ENCODE measurements at places on chromosomes 3 and 15. TPM values are rescaled to one million over a fixed set of nuclear protein-coding genes. Genes with fewer than 3 reads are reported as not detected.

ST8SIA2 gene
- total RNA-seq, result 0.57 TPM

MESP2 gene
- total RNA-seq, result not detected

NOX5 gene
- under 0.01 TPM for total RNA-seq

DNA sequence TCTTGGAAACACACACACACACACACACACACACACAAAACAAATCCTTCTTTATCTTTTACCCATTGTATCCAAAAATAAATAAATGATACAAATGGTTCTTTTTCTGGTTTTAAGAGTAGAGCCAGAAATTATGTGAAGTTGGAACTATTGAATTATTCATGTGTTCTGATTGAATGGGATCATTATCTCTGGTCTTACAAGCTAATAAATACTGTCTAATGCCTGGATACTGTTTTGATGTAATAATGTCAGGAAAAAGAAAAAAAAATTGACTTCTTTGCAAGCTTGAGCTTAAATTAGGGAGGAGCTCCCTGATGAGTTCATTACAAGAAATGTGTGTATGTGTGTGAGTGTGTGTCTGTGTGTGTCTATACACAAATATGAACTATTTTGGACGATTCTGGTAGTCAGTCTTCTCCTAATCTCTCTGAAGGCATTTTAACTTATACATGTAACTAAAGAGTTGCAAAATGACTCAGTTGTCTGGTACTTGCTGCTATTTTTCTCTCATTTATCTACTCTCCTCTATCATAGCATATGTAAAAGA lies 507.2 kb upstream of the AGTR1 start:
- no peaks in the 10 kb centered on the region for H3K4me1 ChIP-seq
- no peak overlapping the region for H3K4me3 ChIP-seq
- H3K27ac ChIP-seq, result no peak overlapping the region
- H3K36me3 ChIP-seq, result no peaks in the 10 kb centered on the region

DNA sequence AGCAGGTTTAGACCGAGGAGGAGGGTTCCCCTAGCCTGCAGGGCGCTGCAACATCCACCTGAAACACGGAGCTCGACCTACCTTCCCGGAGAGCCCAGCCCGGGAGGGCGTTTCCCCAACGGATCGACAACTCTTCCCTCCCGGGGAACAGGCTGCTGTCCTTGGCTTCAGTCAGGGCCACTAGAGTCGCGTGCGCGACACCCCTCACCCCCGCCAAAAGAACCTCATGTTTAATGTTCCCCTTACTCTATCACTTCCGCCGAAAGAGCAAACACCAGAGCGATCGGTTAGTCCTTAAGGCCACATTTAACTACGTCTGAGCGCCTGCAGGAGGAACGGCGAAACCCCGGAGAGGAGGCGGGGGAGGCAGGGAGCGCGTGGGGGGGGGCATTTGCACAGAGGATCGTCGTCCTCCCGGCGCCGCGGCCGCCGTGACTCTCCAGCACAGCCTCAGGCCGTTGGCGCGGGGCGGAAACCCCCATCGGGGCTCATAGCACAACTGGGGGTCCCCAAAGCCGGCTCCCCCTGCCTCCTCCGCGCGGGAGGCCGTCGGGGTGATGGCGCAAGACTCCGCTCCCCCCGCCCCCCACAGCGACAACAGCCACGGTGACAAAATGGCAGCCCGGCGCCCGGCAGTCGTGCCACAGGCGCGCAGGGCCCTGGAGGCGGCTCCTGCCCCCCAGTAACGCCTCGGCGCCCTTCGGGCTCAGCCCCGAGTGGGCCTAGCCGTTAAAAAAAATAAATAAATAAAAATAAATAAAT lies 3.2 kb downstream of the ANP32A start:
- H3K4me1 ChIP-seq, result peaks cover 39% of the 10 kb centered on the region
- H3K27me3 ChIP-seq, result no peaks in the 10 kb centered on the region
- no peak for DNase-seq
- H3K4me3 ChIP-seq, result peak overlapping the region; percentile 74
- H3K36me3 ChIP-seq, result no peaks in the 10 kb centered on the region

DNA sequence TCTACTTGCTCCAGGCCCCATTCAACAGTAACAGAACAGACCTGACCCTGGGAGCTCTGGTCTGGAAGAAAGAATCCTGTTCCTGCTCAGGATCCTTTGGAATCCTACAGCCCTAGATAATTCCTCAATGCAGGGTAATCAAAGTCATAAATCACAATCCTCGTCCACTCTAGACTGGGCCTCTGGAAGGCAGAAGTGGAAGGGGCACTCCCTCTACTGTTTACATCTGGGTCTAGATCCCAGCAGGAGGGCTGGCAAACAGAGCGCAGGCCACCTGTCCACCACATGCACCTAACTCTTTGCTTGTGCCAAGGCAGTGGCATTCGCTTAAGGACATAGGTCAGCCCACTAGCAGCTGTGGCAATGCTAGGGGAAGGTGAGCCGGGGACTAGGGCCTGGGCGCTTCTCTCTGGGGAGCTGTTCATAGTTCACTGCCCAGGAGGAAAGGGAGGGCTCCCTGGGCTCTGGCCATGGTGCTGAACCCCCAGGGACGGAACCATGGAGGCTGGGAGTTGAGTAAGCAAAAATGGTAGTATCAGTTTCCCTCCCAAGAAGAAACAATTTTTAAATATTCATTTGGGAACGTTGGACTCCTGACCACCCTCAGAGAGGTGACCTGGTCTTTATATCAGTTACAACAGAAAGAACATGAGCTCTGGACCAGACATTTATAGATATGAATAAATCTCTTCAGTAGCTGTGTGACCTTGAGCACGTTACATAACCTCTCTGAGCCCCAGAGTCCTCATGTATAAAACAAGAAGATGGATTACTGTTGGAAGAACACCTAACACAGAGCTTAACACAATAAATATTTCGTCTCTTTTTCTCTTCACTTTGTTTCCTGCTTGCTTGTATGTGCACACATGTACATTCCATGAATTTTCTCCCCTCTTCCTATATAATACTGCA lies 90.2 kb downstream of the NTRK3 start:
- H3K4me1 ChIP-seq, result no peaks in the 10 kb centered on the region
- no peak for DNase-seq
- no peaks in the 10 kb centered on the region for H3K27me3 ChIP-seq
- no peak overlapping the region for H3K27ac ChIP-seq
- no peak overlapping the region for H3K4me3 ChIP-seq

- peaks cover 93% of the 10 kb centered on the region for H3K4me1 ChIP-seq
- peak overlapping the region; percentile 92 for H3K27ac ChIP-seq
- DNase-seq, result no peak
Measured at GRCh38 chr15:31367021-31367729, 40.5 kb downstream of the KLF13 start.

GRCh38 chr3:143786219-143787191 lies 61.8 kb downstream of the SLC9A9 start:
- peaks cover 15% of the 10 kb centered on the region for H3K4me1 ChIP-seq
- peak overlapping the region; percentile 46 for H3K27ac ChIP-seq
- H3K27me3 ChIP-seq, result no peaks in the 10 kb centered on the region

GRCh38 chr3:84108442-84108971 lies 850.3 kb upstream of the CADM2 start:
- H3K27me3 ChIP-seq, result no peaks in the 10 kb centered on the region
- DNase-seq, result no peak
- no peak overlapping the region for H3K27ac ChIP-seq
- H3K4me1 ChIP-seq, result no peaks in the 10 kb centered on the region

GRCh38 chr3:46713898-46714552 lies 3.6 kb downstream of the PRSS50 start:
- no peaks in the 10 kb centered on the region for H3K4me1 ChIP-seq
- H3K4me3 ChIP-seq, result no peak overlapping the region
- H3K36me3 ChIP-seq, result no peaks in the 10 kb centered on the region
- peaks cover 26% of the 10 kb centered on the region for H3K27me3 ChIP-seq
- no peak for DNase-seq

- H3K4me3 ChIP-seq, result no peak overlapping the region
- no peak for DNase-seq
- H3K36me3 ChIP-seq, result no peaks in the 10 kb centered on the region
- no peaks in the 10 kb centered on the region for H3K27me3 ChIP-seq
- no peaks in the 10 kb centered on the region for H3K4me1 ChIP-seq
Measured at GRCh38 chr3:150520408-150520807, 25.9 kb downstream of the SERP1 start.

DNA sequence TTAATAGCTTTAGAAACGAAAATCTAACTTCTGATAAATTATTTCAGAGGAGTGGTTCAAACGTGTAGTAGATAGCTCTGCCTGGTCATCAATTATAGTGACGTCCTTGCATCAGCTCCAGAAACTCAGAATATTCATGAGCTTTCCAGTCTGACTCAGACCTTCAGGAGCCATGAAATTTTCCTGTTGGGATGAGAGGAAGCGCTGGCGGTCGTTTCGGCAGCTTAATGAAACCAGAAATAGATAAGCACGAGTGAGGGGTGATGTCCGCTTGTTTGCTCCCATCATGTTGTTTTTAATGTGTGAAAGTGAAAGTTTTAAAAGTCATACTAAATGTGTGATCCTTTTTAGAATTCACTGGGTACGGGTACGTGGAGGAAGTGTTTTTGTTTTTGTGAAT lies 141.1 kb downstream of the PGPEP1L start:
- H3K36me3 ChIP-seq, result no peaks in the 10 kb centered on the region
- no peak for DNase-seq
- no peaks in the 10 kb centered on the region for H3K27me3 ChIP-seq
- H3K27ac ChIP-seq, result peak overlapping the region; percentile 53
- H3K4me3 ChIP-seq, result peak overlapping the region; percentile 53

All from esophagus muscularis mucosa (tissue), 4 donors.